ENCODE measurements at places on chromosomes 1 and 21. TPM values are rescaled to one million over a fixed set of nuclear protein-coding genes. Genes with fewer than 3 reads are reported as not detected.

Gene OVAAL
- total RNA-seq, result not detected

Gene NHLH1
- 0.04 TPM for total RNA-seq

Gene HPDL
- total RNA-seq, result not detected

DNA sequence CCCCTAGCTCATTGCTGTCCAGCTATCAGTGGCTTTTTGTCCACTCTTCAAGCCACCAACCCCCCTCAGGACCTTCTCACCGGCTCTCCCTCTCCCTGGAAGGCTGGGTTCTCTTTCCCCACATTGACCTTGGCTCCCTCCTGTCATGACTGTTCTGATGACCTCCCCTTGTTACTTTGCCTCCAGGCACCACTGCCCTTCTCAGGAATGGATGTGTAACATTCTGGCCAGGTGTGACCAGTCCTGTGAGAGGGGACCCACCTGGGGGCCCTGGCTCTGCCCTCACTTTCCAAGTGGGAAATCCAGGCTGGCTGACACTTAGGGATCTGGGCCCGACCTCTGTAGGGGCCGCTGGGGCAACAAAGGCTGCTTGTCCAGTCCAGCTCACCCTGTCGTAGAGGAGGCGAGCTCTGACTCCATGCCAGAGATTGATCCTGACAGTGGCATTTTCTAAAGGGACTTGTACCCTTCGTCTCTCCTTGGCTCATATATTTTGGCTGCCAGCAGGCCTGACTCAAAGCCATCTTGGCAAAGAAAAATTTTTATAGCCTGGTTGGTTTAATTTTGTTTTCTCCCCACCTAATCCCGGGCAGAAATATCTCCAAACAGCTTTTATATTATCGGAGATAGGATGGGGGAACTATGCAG, 37.9 kb upstream of the USP24 start:
- DNase-seq, result no peak
